ENCODE measurements at places on chromosomes 1 and 21. TPM values are rescaled to one million over a fixed set of nuclear protein-coding genes. Genes with fewer than 3 reads are reported as not detected.
A peak's percentile ranks its signal among the peaks of the same experiment; 100 is the strongest.

DNA sequence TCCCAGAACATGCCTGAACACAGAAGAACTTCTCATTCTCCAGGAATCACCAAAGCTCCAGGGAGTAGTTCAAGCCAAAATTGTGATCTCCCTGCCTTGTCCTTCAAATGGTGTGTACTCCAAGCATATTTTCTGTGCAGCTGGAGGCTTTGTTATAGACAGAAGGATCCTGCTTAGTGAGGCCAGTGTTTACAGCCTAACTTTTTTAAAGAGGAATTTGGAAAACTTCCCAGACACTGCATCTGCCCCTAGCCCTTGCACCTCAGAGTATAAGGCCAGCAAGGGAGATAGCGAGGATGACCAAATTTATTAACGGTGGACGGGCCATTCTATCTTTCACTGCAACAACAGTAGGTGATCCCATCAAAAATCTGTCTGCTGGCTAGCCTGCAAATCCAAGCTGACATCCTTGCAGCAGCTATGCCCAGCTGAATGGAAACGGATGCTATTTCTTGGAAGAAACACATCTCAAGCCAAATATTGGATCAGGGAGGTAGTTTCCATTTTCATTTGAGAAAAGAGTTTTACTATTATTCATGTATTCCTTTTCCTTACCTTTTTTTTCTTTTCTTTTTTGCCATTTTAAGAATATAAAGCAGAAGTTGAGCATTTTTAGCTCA lies 249.8 kb downstream of the USH2A start:
- no peak for DNase-seq

DNA sequence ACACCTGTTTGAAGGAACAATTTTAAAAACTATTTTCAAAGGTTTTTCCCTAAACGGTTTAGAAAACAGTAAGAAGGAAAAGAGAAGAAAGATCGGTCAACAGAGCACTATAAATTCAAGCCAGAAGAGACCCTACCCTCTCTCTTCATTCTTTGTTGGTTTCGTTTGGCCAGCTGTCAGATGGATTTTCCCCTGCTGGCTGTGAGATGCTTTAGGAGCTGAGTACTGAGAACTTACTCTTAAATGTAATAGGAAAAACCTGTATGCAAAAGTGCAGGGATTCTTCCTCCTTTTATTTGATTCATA lies 1.3 kb upstream of the TXNIP start:
- no peak for DNase-seq

The TRABD2B gene
- not detected for polyA plus RNA-seq

DNA sequence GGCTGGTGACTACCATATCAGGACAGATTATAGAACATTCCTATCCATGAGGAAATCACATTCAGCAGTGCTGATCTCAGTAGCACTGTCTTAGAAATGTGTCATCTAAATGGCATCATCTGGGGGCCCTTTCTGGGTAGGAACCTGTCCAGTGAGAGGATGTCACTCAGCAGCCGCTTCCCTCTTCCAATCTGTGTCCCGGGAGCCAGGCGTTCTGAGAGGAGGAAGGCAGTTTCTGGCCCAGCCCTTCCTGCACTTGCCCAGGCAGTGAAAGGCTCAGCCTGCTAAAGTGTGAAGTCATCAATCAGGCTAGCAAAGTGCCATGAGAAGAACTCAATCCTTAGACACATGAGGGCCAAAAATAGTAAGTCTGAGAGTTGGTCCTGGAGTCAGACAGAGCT lies 25.6 kb downstream of the RAB4A start:
- DNase-seq = no peak

GRCh38 chr21:43815991-43816390 lies 26.6 kb downstream of the RRP1 start:
- no peak for DNase-seq

The RPE65 gene
- polyA plus RNA-seq = not detected

DNA sequence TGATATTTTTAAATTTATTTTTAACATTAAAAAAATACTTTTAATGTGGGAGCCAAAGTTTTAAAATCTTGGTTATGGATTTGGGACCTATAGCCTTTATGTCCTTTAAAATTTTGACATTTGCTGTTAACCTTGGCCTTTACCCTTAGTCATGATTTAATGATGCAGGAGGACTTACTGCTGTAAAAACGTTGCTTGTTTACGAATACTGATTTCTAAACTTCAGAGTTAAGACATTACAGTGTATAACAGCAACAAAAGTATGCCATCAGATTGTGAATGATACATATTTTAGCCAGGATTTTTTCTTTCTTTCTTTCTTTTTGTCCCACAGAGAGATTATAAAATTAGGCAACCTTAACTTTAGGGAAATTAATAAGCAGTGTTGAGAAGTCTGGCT lies 8.9 kb downstream of the RBM15 start:
- DNase-seq = no peak

DNA sequence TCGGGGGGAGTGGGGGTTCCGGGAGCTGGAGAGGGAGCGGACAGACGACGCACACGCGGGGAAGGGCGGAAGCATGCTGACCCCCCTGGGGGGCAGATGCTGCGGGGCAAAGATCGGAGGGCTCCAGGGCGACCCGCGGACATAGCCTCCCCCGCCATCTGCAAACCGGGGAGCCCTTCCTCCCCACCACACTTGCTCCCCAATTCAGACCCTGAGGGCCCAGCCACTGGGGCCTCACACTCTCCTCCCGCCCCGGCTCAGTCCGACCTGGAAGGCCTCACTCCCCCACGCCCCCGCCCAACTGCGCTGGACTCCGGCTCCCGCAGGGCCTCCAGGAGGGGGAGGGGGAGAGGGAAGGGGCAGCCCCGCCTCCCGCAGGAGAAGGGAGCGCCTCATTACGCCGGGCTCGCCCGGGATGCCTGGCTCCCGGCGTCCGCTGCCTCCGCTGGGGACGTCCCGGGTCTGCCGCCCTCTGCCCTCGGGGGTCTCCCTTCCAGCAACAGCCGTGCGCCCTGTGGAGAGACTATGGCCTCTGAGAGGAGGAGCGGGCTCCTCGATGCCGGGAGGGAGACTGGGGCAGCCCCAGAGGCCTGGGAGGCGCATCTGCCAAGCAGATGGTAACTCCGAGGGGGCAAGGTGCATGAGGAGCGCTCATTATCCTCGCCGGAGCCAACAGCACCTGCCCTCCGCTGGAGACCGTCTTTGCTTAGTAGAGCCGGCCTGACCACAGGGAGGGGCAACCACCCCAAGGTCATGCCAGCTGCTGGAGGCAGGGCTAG lies 636 bp upstream of the CAMK2N1 start:
- DNase-seq = no peak

GRCh38 chr1:6181347-6181770 lies 1.2 kb upstream of the CHD5 start:
- DNase-seq = no peak

The PIK3R3 gene
- polyA plus RNA-seq = 1.4 TPM

- no peak for DNase-seq
Measured at GRCh38 chr1:226749467-226749866, 10.4 kb upstream of the ITPKB start.

- DNase-seq = no peak
Measured at GRCh38 chr1:54981466-54981865, 1.0 kb downstream of the TMEM61 start.

The USH2A gene
- not detected for polyA plus RNA-seq

GRCh38 chr1:157732755-157733154 lies 32.2 kb upstream of the FCRL3 start:
- no peak for DNase-seq

GRCh38 chr1:92858564-92859399 lies 26.9 kb downstream of the RPL5 start:
- DNase-seq = peak; percentile 79

DNA sequence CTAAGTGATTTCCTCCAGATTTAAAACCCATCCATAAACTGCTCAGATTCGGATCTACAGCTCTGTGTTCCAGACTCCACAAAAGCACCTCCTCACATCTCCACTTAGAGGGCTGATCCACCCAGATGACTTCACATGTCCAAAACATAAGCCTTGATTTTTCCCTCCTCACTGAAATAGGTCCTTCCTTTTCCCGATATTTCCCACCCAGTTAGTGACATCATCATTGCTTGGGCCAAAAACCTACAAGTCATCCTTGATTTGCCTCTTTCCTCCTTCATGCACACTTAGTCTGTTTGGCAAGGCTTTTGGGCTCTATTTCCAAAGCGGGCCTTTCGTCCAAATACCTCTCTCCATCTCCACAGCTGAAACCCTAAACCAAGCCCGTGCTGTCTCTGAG lies 32.3 kb downstream of the CCDC185 start:
- no peak for DNase-seq

GRCh38 chr21:42815217-42815616 lies 64.1 kb downstream of the WDR4 start:
- DNase-seq = no peak

The SLC35F3 gene
- polyA plus RNA-seq = 0.16 TPM

The SLAMF7 gene
- 4.0 TPM for polyA plus RNA-seq

The HOOK1 gene
- polyA plus RNA-seq = 17.2 TPM

DNA sequence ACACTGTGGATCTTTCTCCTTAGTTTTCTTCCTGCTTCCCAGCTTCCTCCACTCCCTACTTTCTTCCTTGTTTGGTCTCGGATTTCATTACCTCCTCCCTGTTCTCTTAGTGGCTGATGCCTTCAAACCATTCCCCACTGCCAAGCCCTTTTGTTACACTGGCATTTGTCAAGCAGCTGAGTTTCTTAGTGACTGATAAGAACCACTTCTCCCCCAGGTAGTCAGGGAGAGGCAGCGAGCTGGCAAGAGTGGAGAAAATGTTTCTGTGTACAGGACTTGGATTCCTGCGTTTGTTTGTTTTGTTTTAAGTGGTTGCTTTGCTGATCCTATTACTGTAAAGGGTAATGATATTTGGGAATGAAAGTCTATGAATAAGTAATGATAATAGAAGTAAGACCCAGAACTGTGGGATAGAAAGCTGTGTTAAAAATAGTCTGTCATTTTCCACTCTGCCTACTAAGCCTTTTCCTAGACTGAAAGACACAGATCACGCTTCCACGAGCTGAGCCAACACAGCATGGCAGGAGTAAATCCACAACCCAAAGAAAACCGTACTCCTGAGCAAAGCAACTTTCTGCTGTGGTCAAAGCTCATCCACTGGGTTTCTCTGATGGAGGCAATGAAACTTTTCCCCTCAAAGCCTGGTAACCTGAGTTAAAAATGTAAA lies 10.1 kb upstream of the SERTAD4 start:
- no peak for DNase-seq

DNA sequence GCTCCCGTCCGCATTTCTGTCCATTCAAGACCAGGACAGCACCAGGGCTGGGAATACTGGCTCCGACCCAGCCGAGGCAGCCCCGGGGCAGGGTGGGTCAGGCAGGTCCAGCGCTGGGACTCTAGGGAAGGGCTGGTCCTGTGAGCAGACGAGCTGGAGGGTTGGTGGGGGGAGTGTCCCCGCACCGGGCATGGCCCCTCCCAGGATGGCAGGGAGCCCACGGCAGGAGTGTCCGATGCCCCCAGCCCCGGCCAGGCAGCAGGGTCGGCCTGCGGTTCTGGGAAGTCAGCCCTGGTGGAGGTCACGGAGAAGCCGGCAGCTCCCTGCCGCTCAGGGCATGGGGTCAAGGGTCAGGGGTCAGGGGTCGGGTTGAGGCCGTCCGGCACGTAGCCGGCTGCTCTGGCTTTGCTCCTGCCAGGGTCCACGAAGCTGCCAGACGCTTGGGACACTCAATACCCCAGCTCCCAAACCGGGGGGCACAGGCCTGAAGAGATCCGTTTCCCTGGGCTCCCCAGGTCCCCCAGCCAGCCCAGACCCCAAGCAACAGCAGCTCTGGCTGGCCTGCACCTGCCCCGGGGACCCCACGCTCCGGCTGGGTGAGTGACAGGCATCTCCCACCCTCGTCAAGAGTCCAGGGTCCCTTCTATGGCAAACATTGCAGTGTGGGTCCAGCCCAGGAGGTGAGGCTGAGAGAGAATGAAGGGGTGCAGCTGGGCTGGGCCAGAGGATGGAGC lies 6.7 kb downstream of the C1QTNF12 start:
- DNase-seq = no peak

The PI4KB gene
- polyA plus RNA-seq = 42.4 TPM

DNA sequence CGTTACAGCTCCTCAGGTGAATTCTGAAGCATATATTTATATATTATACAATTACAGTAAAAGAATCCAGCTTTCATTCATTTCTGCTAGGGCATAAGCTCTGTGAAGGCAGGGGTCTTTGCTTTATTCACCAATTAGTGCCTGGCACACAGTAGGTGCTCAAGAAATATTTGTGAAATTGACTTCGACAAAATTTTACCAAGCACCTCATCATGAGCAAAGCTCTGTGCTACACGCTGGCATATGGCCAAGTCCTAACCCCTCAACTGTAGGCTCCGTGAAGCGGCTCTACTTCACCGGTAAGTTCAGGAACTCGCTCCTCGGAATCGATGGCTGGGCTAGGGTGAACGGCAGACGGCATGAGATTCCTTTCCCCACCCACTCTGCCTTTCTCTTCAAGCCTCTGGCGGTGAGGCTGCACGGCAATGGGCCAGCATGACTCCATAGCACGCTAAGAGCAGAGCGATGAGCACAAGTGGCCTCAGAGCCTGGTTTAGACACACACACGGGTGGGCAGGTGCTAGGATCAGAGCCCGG lies 8.7 kb downstream of the C1orf174 start:
- no peak for DNase-seq

DNA sequence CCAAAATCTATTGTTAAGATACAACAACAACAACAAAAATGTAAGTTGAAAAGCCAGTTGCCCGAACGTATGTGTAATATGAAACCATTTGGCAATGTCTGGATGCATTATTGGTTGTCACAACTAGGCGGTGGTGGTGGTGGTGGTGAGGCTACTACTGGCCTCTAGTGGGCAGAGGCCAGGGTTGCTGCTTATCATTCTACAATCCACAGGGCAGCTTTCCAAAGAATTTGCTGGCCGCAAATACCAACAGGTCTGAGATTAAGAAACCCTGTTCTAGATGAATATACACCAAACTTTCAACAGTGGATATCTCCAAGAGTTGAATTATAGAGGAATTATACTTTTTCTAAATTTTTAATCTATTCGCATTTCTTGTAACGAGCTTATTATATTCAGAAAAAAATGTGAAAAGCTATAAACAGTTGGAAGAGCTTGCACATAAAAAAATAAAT lies 26.8 kb upstream of the ZNF697 start:
- DNase-seq = peak; percentile 43

The NUDT4B gene
- 7.5 TPM for polyA plus RNA-seq

The TMIGD3 gene
- not detected for polyA plus RNA-seq

GRCh38 chr1:58881471-58881994 lies 97.7 kb upstream of the JUN start:
- DNase-seq = no peak

The EEIG2 gene
- 2.4 TPM for polyA plus RNA-seq

The PPIAL4G gene
- polyA plus RNA-seq = 0.06 TPM

The RIIAD1 gene
- polyA plus RNA-seq = not detected

DNA sequence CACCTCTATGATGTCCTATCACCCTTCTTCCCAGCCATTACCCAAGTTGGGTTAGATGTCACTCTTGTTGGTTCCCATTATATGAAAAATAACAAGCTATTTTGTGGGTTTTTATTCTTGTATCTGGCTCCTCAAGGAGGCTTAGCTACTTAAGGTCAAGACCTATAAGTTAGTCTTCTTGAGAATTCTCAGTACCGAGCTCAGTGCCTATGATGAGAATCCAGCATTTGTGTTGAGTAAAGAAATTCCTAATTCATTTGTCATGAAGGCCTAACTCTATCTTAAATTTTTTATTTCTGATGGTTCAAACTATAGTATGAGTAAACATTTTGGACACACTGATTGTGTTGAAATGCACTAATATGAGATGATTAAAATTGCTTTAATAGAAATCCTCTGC lies 15.9 kb downstream of the NUF2 start:
- no peak for DNase-seq

The GUCA2A gene
- polyA plus RNA-seq = not detected
